ENCODE measurements at places on chromosomes 4 and X. TPM values are rescaled to one million over a fixed set of nuclear protein-coding genes. Genes with fewer than 3 reads are reported as not detected.

CSAG2 gene
- not detected for total RNA-seq

FOXO4 gene
- 2.3 TPM for total RNA-seq

GRCh38 chr4:146890301-146890700, 55.4 kb downstream of the TTC29 start:
- DNase-seq, result no peak

DNA sequence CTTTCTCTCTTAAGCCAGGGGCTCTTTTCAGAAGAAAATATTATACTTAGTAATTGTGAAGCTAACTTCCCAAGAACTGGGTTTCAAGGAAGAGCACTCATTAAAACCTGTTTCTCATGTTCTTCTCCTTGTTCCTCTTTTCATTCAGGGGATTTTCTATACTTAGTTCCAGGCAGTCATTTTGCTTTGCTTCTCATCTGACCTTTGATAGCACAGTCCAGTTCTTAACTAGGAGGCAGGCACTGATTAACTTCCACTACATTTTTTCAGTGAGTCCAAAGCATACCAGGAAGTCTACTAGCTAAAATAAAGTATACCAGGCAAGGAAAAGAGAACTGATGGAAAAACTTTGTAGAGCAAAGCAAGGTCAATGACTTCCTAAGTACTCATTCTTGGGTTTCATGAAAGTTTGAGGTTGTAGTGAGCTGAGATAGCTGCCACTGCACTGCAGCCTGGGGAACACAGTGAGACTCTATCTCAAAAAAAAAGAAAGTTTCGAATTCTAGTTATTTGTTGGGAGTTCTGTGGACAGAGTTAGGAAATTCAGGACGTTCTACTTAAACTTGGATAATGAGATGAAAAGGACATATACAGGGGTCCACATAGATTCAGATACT, 190.1 kb upstream of the HS3ST1 start:
- DNase-seq, result no peak

GRCh38 chr4:128358231-128358912, 70.8 kb upstream of the PGRMC2 start:
- DNase-seq, result peak; percentile 84

GRCh38 chr4:90544532-90545045, 417.4 kb downstream of the CCSER1 start:
- DNase-seq, result no peak

DNA sequence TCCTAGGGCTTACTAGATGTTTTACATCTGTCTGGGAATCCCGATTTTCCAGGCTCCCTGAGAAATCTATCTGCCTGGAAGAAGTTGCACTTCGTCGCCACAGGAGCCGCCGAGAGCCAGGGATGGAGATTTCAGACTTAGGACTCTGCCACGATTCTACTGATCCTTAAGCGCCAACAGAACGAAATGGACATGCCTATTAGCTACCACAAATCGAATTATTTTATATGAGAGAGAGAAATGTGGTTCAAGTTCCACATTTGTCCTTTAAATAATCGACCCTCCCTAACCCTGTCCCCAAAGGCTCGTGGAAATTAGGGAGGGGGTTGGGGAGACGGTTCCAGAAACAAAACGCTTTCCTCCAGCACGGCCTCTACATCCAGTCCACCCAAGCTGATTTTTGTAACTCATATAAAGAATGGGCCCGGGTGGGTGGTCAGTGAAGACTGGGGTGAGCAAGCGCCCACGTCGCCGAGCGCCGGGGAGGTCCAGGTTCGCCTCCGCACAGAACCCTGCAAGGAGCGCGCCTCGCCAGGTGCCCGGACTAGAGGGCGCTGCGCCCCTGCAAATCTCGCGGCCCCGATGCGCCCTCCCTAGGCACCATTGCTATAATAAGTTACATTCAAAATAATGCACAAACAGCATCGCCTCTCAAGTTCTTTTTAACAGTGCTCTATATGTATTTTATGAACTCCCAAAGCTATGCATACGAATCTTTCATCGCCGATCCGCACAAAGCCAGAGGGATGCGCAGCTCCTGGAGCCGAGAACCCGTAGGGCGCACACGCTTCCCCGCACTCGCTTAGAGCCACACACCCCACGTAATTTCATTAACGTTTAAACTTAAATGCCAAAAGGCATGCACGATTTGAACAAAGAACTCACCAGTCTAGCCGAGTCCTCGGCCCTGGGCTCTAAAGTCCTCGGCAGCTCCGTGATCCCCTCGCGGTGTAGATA, 2.1 kb upstream of the FAT1 start:
- peak; percentile 71 for DNase-seq

Measured in foreskin keratinocyte (primary cell).